ENCODE measurements at places on chromosomes 12 and 14.

GRCh38 chr14:52117111-52117832, 48.4 kb upstream of the NID2 start:
- DNase-seq: no peak

GRCh38 chr12:2138871-2139308, 86.1 kb downstream of the CACNA1C start:
- no peak for DNase-seq

DNA sequence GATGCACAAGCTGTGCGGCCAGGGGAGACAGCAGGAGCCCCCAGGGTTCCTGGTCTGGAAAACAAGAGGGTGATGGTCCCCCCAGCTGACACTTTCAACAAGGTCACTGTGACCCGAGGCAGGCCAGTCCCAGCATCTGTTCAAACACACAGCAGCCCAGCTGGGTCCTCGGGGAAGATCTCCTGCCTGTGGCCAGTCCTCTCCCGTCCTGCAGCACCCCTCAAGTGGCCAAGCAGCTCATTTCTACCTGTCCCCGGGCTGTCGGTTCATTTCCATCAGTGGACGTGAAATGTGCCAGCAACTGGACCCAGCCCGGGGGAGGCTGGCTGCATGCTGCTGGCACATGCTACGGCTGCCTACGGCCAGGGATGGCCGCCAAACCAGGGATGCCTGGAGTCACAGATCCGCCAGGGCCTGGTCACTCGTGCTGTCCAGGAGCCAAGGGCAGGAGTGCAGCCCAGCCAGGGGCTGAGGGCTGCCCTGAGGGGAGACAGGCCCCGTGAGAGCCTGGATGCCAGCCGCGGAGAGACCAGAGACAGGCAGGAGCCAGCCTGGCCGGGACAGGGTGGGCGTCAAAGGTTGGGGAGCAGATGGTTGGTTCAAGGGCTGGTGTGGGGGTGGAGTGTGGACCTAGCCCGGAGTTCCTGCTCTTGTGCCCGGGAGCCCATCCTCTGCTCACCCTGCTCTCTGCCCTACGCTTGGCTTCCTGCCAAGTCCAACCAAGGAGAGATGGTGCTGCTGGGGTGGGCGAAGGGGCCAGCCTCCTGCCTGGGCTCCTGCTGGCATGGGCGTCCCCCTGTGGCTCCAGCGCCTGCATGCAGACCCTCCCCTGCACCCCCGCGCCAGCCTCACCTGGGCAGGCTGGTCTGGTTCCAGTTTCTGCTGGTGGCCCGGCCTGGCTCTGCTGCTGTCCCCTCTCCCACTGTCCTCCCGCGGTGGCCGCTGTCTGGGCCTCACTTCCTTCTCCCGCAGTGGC, 143.8 kb downstream of the ADGRD1 start:
- no peak for DNase-seq

- no peak for DNase-seq
Observed at GRCh38 chr14:83290447-83290846, 1756.8 kb upstream of the SEL1L start.

GRCh38 chr12:93166541-93167307, 211.0 kb upstream of the NUDT4 start:
- no peak for DNase-seq

- no peak for DNase-seq
Observed at GRCh38 chr12:102204025-102204424, 6.4 kb upstream of the PMCH start.

DNA sequence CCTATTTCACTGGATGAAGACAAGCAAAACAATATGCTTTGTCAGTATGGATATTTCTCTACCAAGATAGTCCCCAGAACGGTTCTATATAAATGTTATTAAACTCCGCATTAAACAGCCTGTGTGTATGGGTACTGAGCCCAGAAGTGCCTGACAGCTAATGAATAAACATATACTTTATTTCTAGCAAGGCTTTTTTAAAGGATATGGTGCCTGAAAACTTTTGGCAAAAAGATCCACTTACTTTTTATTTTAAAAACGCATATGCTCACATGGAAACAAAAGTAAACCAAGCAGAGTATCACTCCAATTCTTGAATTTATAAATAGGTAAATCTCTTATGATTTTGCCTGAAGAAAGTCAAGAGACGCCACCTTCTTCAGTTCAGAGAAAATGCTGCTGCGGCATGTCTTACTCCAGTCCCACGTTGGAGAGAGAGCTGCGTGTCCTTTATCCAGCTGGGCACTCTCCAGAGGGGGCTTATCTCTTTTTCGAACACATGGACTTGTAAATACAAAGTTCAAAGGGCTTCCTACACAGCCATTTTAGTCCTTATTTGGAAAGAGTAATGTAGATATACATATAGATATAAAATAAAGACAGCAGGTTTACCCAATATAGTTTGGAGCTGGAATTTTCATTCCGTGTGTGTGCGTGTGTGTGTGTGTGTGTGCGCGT, 264.2 kb downstream of the ADAMTS20 start:
- DNase-seq: no peak

- no peak for DNase-seq
Observed at GRCh38 chr12:91702843-91703425, 442.7 kb downstream of the BTG1 start.

DNA sequence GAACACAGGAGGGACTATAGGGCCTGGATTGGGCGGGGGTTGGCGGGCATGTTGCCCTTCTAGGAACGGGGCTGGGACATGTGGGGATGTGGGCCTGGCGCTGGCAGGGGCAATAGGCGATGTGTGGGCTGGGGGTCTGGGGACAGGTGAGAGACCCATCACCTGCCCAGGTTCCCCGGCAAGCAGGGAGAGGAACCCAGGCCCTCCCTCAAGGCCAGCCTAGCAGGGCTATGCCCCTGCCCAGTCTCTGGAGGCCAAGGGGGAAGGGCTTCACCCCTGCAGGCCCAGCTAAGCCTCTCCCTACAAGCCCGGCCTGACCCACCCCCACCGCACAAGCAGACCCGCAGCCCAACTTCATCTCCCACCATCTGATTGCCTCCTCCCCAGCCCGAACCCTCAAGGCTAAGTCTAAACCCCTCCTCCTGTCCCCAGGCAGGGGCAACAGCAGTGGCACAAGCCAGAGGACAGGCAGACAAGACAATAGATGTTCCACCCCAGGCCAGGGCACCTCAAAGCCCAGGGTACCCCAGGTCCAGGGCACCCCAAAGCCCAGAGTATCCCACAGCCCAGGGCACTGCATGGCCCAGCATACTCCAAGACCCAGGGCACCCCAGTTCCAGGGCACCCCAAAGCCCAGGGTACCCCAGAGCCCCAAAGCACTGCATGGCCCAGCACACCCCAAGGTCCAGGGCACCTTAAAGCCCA, 6.5 kb downstream of the JAG2 start:
- peak; percentile 68 for DNase-seq

GRCh38 chr12:96606644-96607043, 117.3 kb downstream of the CFAP54 start:
- no peak for DNase-seq

DNA sequence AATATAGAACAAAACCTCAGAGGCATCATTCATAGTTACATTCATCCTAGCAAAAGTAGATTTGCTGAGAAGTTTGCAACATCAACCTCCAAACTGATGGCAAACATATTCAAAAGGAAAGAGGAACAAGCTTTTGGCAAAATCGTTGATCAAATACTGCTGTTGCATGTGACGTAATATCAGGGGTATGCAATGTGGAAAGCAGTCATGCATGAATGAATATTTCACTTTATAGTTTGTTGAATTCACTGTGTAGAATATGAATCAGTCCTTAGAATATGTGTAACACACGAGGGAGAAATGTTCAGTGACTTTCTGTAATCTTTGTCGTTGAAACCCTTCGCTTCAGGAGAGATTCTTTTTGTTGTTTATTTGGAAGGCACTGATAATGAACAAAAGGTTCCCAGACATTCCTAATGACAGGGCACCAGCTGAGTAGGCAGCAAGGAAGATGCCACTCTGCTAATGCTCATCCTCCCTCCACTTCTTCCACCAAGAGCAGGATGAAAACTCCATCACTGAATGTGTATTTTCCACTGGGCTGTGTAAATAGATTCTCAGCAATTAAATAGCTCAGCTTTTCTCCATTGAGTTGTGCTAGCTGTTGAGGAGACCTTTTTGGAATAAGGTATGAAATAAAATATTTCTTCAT, 126.1 kb downstream of the PELI2 start:
- no peak for DNase-seq

DNA sequence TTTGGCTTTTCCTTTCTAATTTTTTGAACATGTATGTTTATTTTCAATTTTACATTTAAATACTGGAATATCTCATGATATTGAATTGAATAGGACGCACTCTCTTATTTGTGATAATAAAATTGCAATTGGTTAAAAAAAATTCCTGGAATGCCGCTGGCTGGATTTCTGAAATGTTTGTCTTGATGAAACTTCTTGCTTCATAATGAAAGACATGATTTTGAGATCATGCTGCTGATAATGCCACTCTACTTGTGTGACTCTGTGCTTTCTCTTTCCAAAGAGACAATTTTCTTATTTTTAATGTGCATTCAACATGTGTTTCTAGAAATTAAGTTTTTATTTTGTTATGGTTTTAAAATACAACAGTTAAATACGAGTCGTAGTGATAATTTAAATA, 465.7 kb upstream of the FAR2 start:
- DNase-seq: no peak

- no peak for DNase-seq
Observed at GRCh38 chr14:60646226-60646818, 3.0 kb downstream of the SIX1 start.

GRCh38 chr14:65258391-65258790, 154.1 kb upstream of the FUT8 start:
- no peak for DNase-seq

GRCh38 chr12:20372326-20373096, 4.2 kb downstream of the PDE3A start:
- no peak for DNase-seq

- DNase-seq: no peak
Observed at GRCh38 chr14:78567343-78567742, 397.2 kb downstream of the NRXN3 start.

GRCh38 chr14:50083467-50084337, 32.7 kb downstream of the VCPKMT start:
- DNase-seq: no peak

DNA sequence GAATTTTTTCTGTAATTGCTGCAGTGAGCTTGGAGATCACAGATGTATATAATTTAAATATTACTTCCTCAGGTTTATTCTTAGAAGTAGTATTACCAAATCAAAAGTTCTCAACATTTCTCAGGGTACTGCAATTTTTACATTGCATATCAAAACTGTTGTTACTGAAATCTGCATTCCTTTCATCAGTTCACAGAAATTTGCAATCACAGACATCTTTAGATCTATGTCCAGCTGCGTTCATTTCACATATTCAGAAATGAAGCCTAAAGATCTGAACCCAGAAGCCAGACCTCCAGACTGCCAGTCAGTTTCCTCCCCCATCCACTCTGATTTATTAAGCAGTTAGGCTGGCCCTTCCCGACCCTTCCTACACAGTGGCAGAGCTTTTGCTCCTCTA, 18.2 kb upstream of the IFT81 start:
- no peak for DNase-seq

DNA sequence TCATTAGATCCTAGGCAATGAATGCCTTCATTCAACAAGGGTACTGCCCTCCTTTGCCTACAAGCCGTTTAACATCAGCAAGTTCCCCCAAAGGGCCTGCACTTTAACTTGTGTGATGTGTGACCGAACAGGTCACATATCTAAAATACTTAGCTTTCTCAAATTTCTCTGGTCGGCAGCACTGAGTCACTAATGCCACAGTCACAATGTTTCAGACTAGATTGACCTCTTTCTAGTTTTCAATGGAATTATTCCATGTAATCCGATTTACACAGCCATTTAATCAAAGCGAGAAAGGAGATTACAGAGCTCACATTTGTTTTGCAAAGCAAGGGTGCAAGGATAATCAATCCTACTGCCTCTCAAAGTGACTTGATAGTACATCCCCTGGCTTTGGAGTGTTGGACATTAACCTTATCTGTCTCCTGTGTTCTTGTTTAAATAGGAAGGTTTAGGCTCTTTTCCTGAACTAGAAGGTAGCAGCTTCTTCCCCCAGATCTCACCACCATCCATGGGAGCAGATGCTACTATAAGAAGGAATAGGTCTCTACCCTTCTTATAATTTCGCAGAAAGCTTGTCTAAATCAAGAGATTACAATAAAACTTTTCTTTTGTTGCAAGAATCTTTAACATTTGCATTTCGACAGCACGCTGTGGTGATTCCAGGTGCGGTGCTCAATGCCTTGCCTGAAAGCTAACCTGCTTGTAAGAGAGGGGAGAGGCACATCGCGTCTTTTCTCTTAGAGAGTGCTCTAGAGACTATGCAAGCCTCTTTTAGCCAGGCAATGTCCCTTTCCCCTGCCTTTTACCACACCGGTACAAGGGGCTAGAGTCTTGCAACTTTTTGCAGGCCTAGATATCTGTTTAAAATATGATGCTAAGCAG, 1.8 kb downstream of the KITLG start:
- DNase-seq: no peak

- no peak for DNase-seq
Observed at GRCh38 chr14:86481104-86481503, 951.2 kb downstream of the FLRT2 start.

DNA sequence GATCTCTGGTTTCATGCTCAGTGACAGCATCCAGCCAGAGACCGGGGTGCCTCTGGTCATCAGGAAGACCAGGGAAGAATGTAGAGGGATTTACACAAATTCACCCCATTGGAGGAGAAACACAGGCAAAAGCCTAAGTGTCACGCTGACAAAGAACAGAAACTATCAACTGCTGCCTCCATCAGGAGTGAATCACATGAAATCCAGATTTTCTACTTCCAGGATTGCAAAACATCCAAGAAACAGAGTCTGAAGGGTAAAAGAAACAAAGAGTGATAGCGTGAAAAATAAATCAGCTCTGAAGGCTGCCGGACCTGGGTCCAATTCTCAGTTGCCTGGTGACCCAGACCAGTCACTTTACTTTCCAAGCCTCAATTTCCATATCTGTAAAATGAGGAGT, 136.1 kb upstream of the MAP1LC3B2 start:
- no peak for DNase-seq

GRCh38 chr12:6341417-6342139, at the start of gene TNFRSF1A:
Gene TNFRSF1A, minus strand, starts transcription at chr12:6342076. Its CDS starts 262 bp downstream, at chr12:6341814.
- no peak for DNase-seq

DNA sequence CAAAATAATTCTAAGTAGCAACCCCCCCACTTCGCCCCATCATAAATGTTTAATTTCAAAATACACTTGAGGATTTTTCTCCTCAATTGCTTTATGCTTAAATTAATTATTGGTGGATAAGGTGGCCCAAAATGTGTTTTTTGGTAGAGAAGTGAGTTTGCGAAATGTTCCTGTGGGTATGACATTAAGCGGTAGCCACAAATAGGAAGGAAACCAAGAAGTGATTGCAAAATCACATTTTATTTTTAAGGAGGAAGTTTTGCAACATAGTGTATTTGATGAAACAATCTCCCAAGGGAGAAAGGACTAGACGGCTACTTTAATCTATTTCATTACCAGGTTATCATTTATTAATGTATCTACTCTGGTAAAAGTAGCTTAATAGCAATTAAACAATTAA, 25.5 kb downstream of the SLC25A3 start:
- DNase-seq: no peak
